ENCODE measurements at places on chromosomes 12 and 14.

DNA sequence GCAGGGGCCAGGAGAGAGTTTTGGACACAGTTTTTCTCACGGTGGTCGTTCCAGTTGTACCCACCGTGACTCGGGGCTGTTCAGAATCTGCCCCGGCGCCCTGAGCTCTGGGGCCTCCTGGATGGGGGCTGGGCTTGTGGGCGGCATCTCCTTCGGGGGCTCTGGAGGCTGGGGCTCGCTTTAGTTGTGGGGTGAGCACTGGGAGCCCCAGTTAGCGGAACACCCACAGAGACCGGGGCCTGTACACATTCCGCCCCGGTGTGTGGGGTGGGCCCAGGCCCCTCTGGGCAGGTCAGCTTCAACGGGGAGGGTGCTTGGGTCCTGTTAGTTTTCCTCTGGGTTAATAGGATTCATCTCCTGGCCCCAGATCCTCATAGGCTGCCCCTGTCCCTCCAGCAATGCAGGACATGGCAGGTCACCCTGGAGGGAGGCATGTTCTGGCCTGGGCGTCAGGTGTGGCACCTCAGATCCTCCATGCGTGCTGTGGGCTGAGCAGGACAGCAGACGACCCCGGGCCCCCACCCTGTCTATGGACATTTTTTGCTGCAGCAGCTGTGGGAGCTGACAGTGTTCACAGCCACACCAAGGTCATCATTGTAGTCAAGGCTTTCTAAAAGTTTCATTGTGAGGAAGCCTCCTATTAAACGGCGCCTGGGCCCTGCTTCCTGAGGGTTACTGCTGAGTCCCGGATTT is 393.2 kb downstream of the TMEM121 start:
- no peak for DNase-seq

DNA sequence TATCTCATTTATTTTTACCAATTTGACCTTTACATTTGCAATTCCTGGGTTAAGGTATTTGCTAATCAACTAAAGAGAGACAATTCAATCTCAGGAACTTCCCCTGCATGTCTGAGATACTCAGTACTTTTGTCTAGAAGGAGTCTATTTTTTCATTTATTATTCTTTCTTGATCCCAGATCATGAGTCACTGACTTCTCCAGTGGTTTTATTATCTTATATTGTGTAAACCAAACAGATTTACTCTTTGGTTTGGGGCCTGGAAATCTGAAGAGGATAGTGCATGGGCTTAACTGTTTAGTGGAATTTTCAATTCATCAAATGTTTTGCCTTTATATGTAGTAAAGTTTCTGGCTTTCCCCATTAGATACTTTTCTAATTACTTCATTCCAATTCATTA is 185.4 kb downstream of the ALG10B start:
- DNase-seq: no peak

GRCh38 chr14:101706509-101707067 is 54.9 kb upstream of the PPP2R5C start:
- no peak for DNase-seq

- no peak for DNase-seq
Observed at GRCh38 chr12:131386781-131387180, 324.1 kb upstream of the SFSWAP start.

DNA sequence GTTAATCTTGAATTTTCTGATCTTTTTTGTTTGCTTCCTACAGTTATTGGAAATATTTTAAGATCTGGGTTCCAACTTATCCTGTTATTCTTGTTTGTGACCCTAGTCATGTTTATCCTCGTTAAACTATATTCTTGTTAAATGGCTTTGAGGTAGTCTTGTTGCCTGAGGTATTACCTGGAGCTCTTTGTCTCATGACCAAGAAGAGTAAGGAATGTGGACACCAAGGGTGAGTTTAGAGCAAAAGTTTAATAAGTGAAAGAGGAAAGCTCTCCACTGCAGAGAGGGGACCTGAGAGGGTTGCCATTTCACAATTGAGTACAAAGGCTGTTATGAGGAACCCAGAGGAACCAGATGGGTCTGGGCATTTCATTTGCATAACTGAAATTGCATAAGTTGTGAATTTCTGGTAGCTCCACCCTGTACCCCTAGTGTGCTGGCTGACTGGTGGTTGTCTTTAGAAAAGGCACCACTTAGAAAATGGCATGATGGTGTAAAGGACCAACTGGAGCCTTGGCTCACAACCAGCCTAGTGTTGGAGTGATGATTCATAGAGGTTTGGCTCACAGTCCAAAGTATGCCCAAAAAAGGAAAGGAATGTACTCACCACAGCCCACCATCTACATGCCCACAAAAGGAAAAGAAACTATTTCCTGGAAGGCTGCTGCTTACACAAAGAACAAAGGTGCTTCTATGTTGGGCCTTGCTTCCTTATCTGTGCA is 36.7 kb upstream of the RESF1 start:
- DNase-seq: no peak

DNA sequence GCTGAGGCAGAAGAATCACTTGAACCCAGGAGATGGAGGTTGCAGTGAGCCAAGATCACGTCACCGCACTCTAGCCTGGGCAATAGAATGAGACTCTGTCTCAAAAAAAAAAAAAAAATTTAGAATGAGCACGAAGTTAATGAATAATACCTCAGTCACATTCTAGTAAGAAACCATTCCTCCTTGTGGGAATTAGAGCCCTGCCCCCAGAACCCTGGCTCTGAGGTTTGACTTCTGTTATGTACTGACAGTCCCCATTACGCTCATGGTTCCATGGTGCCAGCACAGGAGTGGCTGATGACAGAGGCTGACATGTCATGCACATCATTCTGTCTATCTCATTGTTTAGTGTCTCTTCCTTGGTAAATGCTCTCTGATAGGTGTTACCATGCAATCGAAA is 132.6 kb upstream of the FGD4 start:
- no peak for DNase-seq

GRCh38 chr12:96069511-96070231 is 34.3 kb upstream of the LTA4H start:
- DNase-seq: no peak

- DNase-seq: no peak
Observed at GRCh38 chr14:86221000-86221399, 691.1 kb downstream of the FLRT2 start.

GRCh38 chr14:104114421-104115130 is 23.8 kb upstream of the KIF26A start:
- no peak for DNase-seq
